ENCODE measurements at places on chromosomes 1 and 21. TPM values are rescaled to one million over a fixed set of nuclear protein-coding genes. Genes with fewer than 3 reads are reported as not detected.

DNA sequence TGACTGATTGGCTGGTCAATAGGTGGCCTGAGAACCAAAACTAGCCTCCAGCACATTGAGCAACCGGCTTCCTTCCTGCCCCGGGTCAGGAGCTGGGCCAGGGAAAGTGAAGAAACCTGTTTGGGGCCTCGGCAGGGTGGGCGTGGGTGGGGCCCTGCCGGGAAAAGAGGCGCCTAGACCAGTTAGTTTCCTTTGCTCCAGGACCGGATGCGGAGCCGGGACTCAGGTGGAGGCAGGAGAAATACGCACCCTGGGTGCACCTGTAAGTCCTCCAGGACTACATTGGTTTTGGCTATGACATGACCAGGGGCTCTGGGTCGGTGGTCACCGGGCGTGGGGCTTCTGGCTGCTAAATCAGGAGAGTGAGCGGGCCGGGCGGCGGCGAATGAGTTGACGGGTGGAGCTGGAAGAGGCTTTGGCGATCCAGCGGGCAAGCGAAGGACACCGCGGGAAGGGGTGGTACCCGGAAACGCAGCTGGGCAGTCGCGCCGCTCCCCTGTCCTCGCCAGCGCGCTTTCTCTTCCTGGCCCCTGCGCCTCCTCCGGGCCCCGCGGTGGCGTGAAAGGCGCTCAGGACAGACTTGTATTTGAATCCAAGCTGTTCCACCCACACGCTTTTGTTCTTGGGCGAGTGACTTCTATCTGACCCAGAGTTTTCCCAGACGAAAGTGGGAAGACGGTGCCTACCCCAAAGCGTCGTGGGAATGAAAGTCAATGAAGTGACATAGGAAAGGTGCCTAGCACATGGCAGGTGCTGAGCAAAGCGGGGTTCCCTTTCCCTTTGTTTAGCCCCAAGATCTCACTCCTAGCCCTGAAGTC, 30.6 kb upstream of the JUN start:
- no peak for DNase-seq

DNA sequence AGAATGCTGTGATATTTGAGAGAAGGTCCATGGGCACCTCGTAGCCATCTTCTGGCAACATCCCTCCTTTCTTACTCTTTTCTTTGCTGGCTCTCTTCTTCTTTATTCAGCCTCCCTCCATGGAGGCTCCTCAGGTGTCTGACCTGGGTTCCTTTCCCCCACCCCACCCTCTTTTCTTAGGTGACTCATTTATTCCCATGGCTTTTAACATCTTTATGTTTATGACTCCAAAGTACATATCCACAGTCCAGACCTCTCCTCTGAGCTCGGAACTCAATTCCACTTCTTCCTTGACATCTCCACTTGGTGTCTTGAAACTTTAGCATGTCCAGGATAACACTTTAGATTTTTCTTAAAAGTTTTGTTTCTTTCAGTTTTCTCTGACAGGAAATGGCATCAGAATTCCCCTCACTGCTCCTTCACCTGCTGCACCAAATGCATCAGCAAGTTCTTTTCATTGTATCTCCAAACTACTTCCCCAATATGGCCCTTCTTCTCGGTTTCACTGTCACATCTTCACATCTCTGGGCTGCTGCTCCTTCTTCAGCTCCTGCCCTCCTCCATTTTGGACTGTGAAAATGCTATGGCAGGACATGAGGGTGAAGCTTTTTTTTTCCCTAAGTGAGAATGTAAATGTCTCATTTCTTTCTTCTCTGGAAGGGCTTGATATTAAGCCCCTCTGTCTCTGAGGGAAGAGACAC, 95.9 kb downstream of the GIPC2 start:
- DNase-seq = no peak

DNA sequence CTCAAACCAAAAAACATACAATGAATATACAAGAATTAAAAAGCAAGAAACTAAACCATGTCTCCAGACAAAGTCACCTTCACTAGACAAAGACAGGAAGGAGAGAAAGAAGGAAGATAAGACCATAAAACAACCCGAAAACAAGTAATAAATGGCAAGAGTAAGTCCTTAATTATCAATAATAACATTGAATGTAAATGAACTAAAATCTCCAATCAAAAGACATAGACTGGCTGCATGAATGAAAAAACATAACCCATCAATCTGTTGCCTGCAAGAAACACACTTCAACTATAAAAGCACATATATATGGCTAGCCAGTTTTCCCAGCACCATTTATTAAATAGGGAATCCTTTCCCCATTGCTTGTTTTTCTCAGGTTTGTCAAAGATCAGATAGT, 100.8 kb upstream of the SAMSN1 start:
- DNase-seq = no peak

DNA sequence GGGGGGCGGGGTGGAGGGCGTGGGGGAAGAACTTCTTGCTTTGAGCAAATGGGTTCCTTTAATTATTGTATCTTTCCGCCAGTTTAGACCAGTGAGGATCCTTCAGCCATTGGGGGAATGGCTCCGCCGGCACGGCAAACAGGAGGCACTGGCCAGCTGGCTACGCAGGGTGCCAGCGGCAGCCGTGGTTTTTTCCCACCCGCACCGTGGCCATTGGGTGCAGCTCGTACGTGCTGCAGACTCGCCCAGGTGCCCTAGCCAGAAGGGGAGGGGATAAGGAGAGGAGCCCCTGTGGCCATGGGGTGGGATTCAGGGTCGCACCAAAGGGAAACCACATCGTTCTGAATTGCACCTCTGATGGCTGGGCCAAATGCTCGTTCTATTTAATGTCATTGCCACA, 65.6 kb downstream of the RGSL1 start:
- DNase-seq = no peak

DNA sequence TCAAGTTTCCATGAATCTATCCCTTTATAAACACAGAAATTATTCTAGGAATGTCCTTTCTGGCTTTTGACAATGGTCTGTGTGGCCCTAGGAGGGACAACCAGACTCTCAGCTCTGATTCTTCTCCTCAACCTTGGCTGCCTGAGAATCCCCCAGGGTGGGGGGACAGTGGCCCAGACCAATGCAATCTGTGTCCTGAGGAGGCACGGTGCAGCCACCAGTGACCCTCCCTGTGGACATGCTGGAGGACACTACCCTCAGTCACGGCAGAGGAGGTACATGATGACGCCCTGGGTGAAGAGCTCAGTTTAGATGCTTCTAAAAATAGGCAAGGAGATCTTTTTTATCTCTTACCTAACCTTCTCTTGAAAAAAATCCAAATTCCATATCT, 91.7 kb downstream of the PGBD5 start:
- DNase-seq = no peak

GRCh38 chr1:246417813-246418564, 89.1 kb downstream of the SMYD3 start:
- DNase-seq = no peak

- no peak for DNase-seq
Observed at GRCh38 chr1:50720457-50721053, 239.5 kb downstream of the FAF1 start.

GRCh38 chr1:220824031-220824989, 37.6 kb downstream of the MTARC1 start:
- DNase-seq = no peak

GRCh38 chr1:179817789-179818188, 59.8 kb downstream of the TOR1AIP2 start:
- DNase-seq = peak; percentile 11

GRCh38 chr1:15418806-15419515, 9.3 kb downstream of the EFHD2 start:
- DNase-seq = no peak

- DNase-seq = no peak
Observed at GRCh38 chr1:12669529-12670068, 25.7 kb downstream of the AADACL4 start.

GRCh38 chr1:112882271-112882744, 73.7 kb downstream of the SLC16A1 start:
- no peak for DNase-seq

DNA sequence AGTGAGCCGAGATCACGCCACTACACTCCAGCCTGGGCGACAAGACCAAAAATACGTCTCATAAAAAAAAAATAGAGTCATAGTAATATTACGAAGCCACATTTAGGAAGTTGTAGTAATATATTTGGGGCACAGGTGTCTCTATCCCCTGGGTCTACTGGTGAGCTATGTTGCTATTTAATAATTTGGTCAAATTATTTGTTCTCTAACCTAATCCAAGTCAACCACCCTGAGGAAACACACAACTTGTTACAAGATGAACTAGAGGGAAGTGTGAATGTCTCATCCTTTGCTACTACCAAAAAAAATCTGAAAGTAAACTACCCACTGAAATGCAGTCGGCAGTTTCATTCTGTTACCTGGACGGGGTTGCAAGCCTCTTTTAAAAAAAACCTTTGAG, 35.3 kb downstream of the RGS8 start:
- DNase-seq = no peak

GRCh38 chr1:233677690-233678354, 63.9 kb downstream of the KCNK1 start:
- no peak for DNase-seq

DNA sequence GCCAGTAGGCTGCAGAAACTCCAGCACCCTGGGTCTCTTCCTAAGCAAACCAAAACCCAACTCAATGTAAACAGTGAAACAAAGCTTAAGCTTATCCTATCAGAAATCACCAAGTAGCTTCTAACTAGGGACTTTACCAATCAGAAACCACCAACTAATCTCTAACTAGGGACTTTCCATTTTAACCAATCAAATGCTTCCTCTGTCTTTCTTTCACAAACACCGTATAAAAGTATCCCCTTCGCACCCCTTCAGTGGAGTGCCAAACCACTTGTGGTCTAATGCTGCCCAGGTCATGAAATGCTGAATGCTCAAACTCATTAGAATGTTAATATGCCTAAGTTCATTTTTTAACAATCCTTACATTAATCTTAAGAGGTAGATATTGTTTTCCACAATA, 250.5 kb upstream of the DUSP10 start:
- DNase-seq = no peak

DNA sequence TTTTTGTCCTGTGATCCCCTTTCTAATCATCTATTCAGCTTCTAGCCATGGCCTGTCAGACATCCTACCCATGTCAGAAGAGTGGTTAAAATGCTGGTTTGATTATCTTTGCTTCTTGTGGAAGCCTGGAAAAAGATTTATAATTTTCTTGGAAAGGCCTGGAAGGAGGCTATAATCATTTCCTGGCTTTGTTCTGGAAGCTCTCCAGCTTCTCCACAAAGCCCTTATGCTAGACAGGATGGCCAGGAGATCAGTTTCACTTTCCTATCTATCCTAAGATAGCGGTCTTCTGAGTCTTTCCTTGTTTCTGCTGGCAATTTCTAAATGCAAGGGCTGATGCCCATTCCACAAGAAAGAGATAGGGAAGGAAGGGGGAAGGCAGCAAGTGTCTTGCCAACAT, 90.9 kb upstream of the SLC44A3 start:
- DNase-seq = no peak

DNA sequence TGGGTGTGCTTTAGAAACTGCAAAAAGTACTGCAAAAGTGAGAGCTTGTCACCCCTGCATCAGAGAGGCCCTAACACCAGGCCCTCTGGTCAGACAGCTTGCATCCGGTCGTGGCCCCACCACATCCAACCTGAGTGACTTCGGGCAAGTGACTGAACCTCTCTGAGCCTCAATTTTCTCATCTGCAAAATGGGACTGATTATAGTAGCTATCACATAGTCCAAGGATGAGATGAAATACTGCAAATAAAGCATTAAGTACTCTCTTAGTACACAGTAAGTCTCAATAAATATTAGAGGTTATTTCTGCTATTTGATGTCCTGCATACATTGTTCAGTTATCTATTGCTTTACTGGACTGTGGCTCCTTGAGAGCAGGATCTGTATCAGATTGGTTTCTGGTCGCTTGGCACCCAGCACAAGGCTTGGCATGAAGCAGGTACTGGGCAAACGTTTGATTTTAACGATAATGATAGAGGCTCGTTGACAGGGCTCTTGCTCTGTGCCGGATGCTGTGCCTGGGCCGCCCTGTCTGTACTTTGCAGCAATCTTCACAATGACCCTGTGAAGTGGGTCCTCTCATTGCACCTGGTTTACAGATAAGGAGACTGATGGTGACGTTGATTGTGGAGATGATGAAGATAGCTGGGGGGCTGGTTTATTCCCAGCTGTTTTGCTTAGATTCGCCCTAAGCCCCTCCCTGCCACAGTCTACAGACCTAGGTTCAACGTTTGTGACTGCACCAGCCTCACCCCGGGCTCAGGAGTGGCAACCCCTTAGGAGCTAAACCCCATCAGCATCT, 43.6 kb downstream of the RAP1GAP start:
- DNase-seq = no peak

DNA sequence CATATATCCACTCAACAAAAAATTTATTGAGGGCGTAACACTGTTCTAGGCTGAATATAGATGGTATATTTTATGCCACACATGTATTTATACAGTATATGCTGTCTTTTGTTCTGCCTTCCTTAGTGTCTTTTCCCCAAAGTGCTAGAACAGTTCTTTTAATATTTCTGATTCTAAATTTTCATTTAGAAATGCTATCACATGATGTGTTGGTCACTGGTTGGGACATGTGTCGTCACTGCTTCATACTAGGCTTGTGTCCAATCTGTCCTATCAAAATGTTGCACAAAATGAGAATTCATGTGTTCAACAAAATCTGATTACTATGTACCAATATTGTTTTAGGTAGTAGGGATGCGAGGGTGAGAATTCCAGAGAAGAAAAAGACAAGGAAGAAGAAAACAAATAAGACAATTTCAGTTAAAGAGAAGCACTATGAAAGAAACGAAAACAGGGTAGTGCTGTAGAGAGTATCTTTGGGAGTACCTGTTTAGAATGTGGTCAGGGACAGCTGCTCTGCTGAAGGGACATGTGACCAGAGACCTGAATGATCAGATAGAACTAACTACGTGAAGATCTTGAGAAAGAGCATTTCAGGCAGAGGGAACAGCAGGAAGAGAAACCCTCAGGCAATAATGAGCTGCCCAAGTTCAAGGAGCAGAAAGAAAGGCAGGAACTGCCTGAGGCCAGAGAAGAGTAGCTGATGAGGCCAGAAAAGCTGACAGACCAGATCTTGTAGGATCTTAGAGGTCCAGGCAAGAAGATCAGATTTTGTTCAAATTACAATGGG, 1.3 kb downstream of the KMO start:
- no peak for DNase-seq

DNA sequence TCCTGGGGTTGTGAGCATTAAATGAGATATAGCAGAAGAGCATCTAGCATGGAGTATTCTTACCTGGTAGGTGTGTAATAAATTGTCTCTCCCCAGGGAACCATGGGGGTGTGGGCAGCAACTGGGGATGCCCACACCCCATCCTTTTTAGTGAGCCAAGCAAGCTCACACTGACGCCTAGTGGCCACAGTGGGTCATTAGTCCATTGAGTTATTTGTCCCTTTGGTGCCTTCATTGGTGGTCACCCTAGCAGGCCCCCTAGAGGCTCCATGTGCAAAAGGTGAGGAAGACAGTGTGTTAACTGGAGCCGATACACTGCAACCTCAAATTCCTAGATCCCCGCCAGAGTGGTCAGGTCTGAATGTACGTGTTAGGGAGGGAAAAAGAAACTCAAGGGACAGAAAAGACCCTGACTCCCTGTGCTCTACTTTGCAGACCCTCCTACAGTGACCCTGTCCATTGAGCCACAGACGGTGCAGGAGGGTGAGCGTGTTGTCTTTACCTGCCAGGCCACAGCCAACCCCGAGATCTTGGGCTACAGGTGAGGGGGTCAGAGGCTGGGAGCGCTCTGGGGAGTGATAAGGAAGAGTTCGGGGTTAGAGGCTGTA, 93.3 kb upstream of the CD1D start:
- no peak for DNase-seq

- DNase-seq = no peak
Observed at GRCh38 chr1:244028701-244029100, 22.4 kb upstream of the ZBTB18 start.

GBP4 gene
- total RNA-seq = 6.6 TPM

RAB25 gene
- total RNA-seq = not detected

RASSF5 gene
- 8.9 TPM for total RNA-seq

TEDDM1 gene
- not detected for total RNA-seq

PTCH2 gene
- total RNA-seq = not detected

SLC9C2 gene
- not detected for total RNA-seq

SLC2A1 gene
- total RNA-seq = 15.5 TPM

GPR37L1 gene
- total RNA-seq = not detected
